ENCODE measurements at places on chromosomes 7 and 10.

DNA sequence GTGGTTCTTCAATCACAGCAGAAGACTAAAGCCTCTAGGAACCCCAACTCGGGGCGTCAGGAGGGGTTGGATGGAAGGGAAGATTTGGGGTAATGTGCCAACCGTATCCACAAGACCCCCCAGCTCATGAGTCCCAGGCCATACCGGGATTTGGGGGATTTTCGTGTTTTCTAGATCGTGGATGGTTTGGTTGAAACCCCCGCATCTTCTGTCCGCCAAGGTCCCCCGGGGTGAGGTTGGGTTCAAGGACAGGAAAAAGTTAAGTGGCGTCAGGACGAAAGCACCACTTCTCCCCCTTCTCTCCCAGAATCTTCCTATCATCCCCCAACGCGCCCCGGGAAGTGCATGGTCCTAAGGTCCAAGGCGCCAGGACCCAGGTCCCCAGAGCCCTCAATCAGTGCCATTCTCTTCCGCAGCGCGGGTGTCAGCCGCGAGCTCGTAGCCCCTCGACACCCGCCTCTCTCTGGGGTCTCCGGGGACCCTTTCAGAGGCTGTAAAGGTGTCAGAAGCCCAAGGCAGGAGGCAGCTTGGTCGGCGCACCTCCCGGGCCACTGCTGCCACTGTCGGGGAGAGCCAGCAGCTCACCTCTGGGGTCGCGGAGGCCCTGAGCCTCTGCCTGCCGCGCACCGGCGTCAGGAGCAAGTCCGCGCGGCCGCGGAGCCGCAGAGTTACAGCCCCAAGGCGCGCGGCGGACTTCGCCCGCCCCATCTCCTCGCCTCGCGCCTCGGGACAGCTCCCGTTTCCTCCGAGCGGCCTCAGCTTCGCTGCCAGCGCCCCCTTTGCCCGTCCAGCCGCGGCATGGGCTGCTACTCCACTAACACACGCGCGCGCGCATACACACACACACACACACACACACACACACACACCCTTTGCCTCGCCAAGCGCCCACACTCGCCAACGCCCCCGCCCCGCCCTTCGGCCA, 1.5 kb downstream of the MKX start:
- no peaks in the 10 kb centered on the region for H3K36me3 ChIP-seq
- DNase-seq = peak; percentile 38
- H3K4me1 ChIP-seq = no peaks in the 10 kb centered on the region
- H3K4me3 ChIP-seq = peak overlapping the region; percentile 61
- peaks cover 54% of the 10 kb centered on the region for H3K27me3 ChIP-seq
- H3K27ac ChIP-seq = no peak overlapping the region

GRCh38 chr7:105682341-105683060, 101.2 kb upstream of the EFCAB10 start:
- H3K27me3 ChIP-seq = no peaks in the 10 kb centered on the region
- H3K4me1 ChIP-seq = peaks cover 6% of the 10 kb centered on the region
- no peaks in the 10 kb centered on the region for H3K36me3 ChIP-seq

DNA sequence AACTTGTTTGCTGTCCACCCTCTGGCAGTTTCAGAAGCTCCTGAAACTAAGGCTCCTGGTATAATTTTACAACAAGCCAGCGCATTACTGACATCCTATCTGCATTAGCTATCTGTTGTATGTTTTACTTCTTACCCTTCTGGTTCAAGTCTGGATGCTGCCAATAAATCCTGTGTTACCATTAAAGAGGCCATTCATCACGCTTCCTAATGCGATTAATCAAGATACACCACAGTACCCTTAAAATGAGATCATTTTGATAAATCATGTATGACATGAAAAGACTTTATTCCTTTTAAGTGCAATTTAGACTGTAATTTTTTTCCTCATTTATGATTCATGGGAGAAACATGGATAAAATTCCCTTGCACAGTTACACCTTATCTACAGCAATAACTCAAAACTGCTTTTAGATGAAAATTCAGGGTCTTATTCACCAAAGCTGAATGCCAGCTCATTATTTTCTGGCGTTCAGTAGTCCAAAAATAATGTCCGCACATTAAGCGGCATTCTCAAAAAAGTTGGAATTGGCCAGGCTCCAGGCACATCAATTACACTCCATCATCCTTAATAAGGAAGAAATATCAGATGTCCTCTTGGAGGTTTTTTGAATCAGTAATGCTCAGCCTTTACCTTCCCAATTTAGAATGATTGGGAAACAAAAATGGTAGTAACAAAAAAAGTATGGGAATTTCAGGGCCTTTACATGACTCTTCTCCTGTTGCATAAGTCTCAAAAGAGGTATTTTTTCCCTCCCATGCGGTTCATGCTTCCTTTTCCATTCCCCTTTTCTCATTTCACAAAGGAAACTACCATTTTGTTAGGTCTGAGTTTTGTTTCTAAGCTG, 878.5 kb downstream of the LRMDA start:
- DNase-seq = peak; percentile 11
- H3K4me1 ChIP-seq = peaks cover 2% of the 10 kb centered on the region
- H3K36me3 ChIP-seq = no peaks in the 10 kb centered on the region
- H3K27ac ChIP-seq = no peak overlapping the region

DNA sequence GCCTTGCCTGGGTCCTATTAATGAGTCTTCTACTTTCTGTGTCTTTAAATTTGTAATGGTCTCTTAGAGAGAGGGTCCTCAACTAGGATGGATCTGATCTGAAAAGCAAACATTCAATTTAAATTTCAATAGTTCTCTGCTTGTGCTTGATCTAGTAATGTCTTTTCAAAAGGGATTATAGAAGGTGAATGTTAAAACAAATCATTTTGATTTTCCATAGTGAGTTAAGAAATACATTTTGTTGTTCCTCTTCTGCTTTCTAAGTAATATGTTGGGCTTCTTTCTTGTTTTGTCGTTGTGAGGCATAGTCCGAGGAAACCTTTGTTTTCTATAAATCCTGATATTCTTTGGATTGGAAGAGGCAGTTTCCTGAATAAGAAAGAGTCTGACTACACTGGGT, 18.8 kb downstream of the NRF1 start:
- H3K4me1 ChIP-seq = no peaks in the 10 kb centered on the region
- no peak for DNase-seq
- no peaks in the 10 kb centered on the region for H3K27me3 ChIP-seq
- no peak overlapping the region for H3K4me3 ChIP-seq
- H3K36me3 ChIP-seq = no peaks in the 10 kb centered on the region
- H3K27ac ChIP-seq = no peak overlapping the region

DNA sequence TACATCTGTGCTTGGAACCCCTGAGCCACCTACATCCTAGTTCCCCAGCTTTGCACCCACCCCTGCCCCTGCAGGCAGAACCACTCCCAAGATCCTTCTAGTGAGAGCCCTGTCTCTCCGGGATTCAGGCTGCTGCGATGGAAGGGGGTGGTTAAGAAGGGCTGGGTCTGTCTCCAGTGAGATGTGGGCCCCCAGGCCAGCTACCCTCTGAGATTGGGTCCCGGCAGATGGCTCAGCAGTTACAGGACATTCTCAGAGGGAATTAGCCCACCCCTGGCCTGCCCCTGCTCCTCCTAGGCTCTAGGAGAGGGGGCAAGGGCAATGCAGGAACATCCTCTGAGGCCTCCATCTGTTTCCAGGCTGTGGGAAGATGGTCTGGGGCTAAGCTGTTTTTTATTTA, 27.7 kb downstream of the SLC29A3 start:
- no peaks in the 10 kb centered on the region for H3K36me3 ChIP-seq
- no peak overlapping the region for H3K27ac ChIP-seq
- H3K4me3 ChIP-seq = no peak overlapping the region
- peaks cover 3% of the 10 kb centered on the region for H3K27me3 ChIP-seq
- no peak for DNase-seq
- no peaks in the 10 kb centered on the region for H3K4me1 ChIP-seq

- H3K27ac ChIP-seq = no peak overlapping the region
- no peaks in the 10 kb centered on the region for H3K27me3 ChIP-seq
- H3K4me3 ChIP-seq = no peak overlapping the region
- H3K4me1 ChIP-seq = peaks cover 5% of the 10 kb centered on the region
- no peaks in the 10 kb centered on the region for H3K36me3 ChIP-seq
Measured at GRCh38 chr10:6274040-6274439, 71.3 kb downstream of the PFKFB3 start.

DNA sequence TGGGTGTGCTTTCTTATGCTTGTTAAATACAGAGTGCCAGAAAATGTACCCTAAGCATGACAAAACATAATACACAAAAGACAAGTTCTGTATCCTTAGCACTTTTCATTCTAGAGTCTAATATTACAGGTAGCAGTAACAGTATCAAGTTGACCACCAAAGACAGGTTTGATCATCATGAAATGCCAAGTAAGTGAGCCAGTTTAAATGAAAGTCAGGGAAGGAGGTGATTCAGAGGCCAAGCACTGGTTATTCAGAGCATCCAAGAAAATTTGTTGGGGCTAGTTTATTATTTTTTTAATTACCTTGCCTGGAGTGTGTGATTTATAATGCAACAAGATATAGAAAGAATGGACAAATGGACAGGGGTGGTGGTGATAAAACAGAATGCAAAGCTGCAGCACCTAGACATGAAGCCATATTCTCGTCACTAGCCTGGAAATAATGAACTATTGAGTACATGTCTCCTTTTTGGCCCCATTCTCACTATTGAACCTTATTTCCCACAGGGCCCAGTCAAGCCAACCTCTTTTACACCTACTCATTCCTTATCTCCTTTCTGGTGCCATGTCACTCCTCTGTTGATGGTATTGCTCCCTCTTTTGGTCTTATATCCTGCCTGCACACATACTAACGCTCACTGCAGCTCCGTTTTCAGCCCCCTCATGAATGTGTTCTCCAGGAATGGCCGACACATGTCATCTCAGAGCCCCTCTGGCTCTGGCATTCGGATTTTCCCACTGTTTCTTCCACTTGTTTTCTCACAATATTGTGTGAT, 78.6 kb upstream of the GLCCI1 start:
- no peaks in the 10 kb centered on the region for H3K36me3 ChIP-seq
- no peak for DNase-seq
- no peaks in the 10 kb centered on the region for H3K27me3 ChIP-seq
- H3K4me1 ChIP-seq = no peaks in the 10 kb centered on the region
- no peak overlapping the region for H3K27ac ChIP-seq

- no peaks in the 10 kb centered on the region for H3K27me3 ChIP-seq
- H3K4me3 ChIP-seq = no peak overlapping the region
- H3K36me3 ChIP-seq = no peaks in the 10 kb centered on the region
Measured at GRCh38 chr7:138864667-138865066, 66.7 kb upstream of the ATP6V0A4 start.

DNA sequence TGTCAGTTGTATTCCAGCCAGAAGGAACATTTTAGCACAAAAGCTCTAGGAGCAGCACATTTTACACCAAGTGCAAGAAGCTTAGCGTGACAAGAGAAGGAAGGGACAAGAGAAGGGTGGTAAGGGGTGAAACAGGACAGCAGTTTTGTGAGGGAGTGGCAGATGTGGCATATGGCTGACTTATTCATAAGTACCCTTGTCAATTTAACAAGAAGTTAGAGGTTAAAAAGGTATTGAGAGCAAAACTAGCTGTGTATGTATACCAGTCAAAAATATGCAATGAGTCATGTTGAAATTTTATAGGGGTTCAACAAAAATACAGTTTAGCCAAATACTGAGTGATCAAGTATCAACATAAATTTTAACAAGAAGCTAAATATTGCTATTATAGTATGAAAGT, 561.5 kb upstream of the POT1 start:
- no peaks in the 10 kb centered on the region for H3K27me3 ChIP-seq
- no peak overlapping the region for H3K4me3 ChIP-seq
- no peak overlapping the region for H3K27ac ChIP-seq
- no peaks in the 10 kb centered on the region for H3K4me1 ChIP-seq
- no peaks in the 10 kb centered on the region for H3K36me3 ChIP-seq
- no peak for DNase-seq

GRCh38 chr7:140239653-140239935, 62.8 kb upstream of the KDM7A start:
- no peaks in the 10 kb centered on the region for H3K4me1 ChIP-seq
- no peak overlapping the region for H3K4me3 ChIP-seq
- no peaks in the 10 kb centered on the region for H3K27me3 ChIP-seq
- no peak overlapping the region for H3K27ac ChIP-seq
- no peaks in the 10 kb centered on the region for H3K36me3 ChIP-seq
